ENCODE measurements at places on chromosomes 7 and 10. TPM values are rescaled to one million over a fixed set of nuclear protein-coding genes. Genes with fewer than 3 reads are reported as not detected.

- H3K27ac ChIP-seq = no peak overlapping the region
- no peaks in the 10 kb centered on the region for H3K27me3 ChIP-seq
- no peaks in the 10 kb centered on the region for H3K36me3 ChIP-seq
Measured at GRCh38 chr7:129163875-129164544, 19.5 kb downstream of the TSPAN33 start.

GRCh38 chr10:70576803-70577517 lies 25.6 kb downstream of the PRF1 start:
- peaks cover 9% of the 10 kb centered on the region for H3K4me1 ChIP-seq
- H3K27me3 ChIP-seq = no peaks in the 10 kb centered on the region
- no peak overlapping the region for H3K4me3 ChIP-seq
- no peak overlapping the region for H3K27ac ChIP-seq
- no peaks in the 10 kb centered on the region for H3K36me3 ChIP-seq

The CDHR3 gene
- total RNA-seq = 5.8 TPM

The GHRHR gene
- not detected for total RNA-seq

The FEZF1 gene
- not detected for total RNA-seq

GRCh38 chr7:118870187-118870586 lies 645.7 kb downstream of the ANKRD7 start:
- DNase-seq = no peak
- H3K27me3 ChIP-seq = no peaks in the 10 kb centered on the region
- H3K27ac ChIP-seq = no peak overlapping the region
- no peak overlapping the region for H3K4me3 ChIP-seq
- H3K4me1 ChIP-seq = no peaks in the 10 kb centered on the region

DNA sequence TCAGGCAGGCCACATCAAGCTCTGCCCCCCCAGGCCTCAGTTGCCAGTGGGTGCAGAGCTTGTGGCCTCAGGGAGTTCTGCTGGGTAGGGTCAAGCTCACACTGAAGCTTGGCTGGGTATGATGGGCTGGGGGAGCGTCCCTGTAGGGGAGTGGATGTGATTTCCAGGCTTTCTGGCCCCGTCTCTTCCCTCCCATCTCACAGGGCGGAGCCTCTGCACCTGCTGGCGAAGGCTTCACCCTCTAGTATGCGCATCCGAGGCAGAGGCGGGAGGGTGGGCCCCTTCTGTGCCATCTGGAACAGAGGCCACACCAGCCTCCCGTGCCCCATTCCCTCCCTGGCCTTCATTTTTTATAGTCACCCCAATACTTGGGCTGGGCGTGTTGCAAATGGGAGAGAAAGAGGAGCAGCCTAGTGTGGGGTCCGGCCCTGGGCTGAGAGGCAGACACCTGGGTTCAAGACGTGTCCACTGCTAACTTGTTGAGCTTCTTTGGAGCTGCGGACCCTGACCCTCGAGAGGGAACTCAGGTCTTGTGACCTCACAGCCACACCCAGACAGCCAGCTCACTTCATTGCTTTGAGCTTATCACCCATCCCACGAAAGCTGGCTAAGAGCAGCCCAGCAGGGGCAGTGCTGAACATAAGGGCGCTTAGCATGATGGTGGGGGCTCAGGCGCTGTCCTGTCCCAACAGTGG lies 2.3 kb downstream of the AQP1 start:
- no peak overlapping the region for H3K27ac ChIP-seq
- DNase-seq = no peak
- no peaks in the 10 kb centered on the region for H3K36me3 ChIP-seq
- no peaks in the 10 kb centered on the region for H3K27me3 ChIP-seq
- H3K4me1 ChIP-seq = peaks cover 4% of the 10 kb centered on the region

DNA sequence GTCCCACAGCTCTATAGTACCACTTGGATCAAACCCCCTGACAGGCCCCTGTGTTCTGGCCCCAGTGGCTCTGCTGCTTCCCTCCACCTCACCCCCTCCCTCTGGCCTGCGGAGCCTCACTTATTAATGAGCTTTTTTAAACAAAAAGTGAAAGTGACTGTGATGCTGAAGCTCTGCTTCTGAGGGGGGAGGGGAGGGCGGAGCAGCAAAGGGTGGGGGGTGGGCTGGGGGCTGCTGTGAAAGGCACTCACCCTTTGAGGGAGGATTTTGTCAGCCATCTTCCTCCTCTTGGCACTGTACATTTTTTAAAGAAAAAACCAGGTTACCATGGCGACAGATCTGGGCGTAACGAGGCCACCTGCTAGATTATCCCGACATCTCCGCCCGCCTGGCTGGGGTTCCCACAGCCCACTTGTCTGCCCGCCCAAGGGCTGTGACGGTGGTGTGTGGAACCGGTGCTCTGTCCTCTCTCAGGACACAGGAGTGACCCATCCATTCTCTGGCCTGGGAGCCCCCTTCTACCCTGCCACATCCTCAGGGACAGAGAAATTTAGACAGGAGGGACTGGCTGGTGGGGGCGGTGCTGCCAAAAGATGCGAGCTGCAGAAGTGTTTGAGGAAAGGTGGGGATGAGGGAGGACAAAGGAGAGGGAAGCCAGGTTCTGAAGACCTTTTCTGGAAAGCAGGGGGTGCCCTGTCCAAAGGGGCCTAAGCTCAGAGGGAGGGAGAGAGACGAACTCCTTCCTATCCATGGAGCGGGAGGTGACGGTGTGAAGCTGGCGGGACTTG lies 4.9 kb downstream of the SMARCD3 start:
- no peaks in the 10 kb centered on the region for H3K27me3 ChIP-seq
- DNase-seq = no peak
- peaks cover 13% of the 10 kb centered on the region for H3K4me1 ChIP-seq

DNA sequence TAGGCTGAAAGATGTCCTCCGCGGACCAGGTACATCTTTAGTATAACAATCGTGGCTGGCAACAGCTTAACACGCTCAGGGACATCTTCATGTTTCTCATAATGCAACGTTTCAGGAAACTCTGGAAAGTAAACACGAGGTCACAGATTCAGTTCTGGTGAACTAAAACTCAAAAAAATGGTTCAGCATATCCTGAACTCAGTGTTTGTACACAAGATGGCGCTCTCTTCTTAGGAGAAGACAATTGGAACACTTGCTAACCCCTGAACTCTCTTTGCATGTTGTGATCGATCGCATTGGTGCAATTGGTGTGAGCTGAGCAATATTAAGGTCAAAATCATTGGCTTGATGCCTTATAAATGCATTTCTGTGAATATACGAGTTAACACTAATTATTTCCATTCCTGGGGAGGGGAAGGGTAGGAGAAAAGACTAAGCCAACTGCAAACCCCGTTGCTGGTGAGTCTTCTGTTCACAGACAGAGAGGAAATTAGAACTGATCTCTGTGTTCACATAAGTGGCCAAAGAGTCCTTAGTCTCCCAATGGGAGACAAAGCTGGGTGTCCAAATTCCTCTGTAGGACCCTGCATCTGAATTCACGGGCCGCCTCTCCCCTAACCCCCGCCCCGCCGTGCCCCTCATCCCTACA lies 52.6 kb upstream of the FAM180A start:
- H3K36me3 ChIP-seq = no peaks in the 10 kb centered on the region
- H3K27me3 ChIP-seq = no peaks in the 10 kb centered on the region
- DNase-seq = no peak
- no peak overlapping the region for H3K27ac ChIP-seq
- H3K4me1 ChIP-seq = peaks cover 6% of the 10 kb centered on the region
